Stimulated activated CD4-positive, alpha-beta T cell treated with anti-CD3 and anti-CD28 coated beads, Interleukin-2, amount 100 ng/mL, for 24 hours (primary cell): ENCODE measurements at places on chromosomes 12 and 14.

GRCh38 chr12:2256915-2257314 is 204.1 kb downstream of the CACNA1C start:
- DNase-seq = no peak

- no peak for DNase-seq
Measured at GRCh38 chr12:95723693-95724384, 66.7 kb downstream of the NTN4 start.

- DNase-seq = no peak
Measured at GRCh38 chr12:92879698-92880322, 49.3 kb downstream of the EEA1 start.

DNA sequence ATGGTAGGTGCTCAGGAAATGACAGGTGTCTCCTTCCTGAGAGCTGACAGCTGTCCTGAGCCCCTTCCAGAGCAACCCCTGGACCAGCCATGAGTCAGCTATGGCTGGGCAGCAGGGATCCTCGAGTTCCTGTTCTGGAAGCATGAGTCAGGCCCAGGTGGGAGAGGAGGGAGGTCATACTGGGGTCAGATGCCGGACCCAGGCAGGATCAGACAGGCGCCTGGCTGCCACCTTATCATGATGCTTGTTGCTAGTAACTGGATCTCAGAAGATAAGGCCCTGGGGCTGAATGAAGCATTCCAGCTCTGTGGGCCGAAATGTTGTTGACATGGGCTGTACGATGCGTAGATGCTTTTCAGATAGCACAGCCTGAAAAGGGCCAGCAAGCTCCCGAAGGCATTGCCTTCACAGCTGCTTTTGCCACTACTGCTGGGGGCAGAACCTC is 17.4 kb upstream of the KRT7 start:
- DNase-seq = no peak

- peak; percentile 58 for DNase-seq
Measured at GRCh38 chr12:2691345-2692071, 103.3 kb upstream of the FKBP4 start.

DNA sequence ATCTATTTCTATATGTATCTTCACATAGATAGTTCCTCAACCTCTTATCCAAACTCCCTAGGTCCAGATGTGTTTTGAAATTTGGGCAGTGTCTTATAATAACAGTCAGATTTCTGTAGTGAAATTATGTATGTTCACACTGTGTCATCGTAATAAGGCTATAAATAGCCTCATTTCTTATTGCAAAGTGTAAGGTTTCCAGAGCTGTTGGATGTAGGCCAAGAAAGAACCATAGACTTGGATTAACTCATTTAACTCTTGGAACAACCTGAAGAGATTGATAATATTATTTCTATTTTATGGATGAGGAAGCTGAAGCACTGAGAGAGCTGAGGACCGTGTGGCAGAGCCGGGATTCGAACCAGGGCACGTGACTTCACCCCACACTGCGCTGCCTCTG is 49.0 kb upstream of the PIWIL1 start:
- DNase-seq = no peak

DNA sequence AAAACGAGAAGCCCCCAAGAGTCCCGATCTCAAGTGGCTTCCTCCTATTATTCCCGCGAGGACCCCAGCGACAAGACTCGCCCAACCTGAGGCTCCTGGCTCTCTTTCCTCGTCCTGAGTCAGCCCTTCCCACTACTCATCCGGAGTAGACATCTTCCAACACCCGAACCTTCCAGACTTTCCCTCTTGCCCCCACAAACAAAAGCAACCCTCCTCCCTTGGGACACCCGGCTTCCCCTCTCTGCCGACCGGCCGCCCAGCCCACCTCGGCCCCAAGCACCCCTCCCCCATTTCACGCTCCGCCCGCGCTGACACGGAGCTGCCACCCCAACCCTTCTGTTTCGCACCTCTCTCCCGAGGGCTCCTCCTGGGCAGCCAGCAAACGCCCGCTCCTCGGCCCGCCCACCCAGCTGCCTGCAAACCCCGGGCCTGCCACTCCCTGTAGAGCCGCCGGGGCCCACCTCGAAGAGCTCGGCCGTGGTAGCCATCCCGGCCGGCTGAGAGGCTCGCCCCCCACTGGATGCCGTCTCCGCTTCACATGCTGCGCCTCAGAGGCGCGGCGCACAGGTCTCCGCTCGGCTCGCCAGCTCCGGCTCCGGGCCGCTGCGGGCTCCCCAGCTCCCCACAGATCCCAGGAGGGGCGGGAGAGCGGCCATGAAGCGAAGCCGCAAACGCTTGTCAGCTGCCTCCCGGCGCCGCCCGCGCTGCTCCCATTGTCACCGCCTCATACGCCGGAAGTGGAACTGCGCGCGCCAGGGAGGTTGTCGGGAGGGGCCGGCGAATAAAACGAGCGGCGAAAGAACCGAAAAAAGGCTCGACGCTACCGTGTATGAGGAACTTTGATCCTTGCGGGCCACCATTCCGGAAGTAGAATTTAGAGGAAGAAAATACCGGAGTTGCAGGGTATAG is at the start of the genes AP5M1 and EXOC5:
Gene AP5M1, plus strand, starts transcription at position 811 of the 909 bp plus-strand sequence. CDS start 344 bp downstream, outside the sequence.
Gene EXOC5, minus strand, starts transcription at position 745 of the 909 bp plus-strand sequence. Its CDS starts 257 bp downstream, at position 488.
- peak; percentile 90 for DNase-seq

DNA sequence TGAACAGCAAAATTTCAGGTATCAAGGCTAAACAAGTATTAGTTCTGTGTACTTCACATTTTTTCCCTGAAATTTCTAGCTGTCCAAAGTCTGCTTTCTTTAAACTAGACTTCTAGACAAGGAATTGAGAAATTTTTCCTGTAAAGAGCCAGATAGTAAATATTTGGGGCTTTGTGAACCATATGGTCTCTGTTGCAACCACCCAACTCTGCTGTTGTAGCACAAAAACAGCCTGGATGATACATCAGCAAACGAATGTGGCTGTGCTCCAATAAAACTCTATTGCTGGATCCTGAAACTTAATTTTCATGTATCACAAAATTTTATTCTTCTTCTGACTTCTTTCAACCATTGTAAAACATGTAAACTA is 96.0 kb upstream of the SLC38A4 start:
- DNase-seq = no peak

DNA sequence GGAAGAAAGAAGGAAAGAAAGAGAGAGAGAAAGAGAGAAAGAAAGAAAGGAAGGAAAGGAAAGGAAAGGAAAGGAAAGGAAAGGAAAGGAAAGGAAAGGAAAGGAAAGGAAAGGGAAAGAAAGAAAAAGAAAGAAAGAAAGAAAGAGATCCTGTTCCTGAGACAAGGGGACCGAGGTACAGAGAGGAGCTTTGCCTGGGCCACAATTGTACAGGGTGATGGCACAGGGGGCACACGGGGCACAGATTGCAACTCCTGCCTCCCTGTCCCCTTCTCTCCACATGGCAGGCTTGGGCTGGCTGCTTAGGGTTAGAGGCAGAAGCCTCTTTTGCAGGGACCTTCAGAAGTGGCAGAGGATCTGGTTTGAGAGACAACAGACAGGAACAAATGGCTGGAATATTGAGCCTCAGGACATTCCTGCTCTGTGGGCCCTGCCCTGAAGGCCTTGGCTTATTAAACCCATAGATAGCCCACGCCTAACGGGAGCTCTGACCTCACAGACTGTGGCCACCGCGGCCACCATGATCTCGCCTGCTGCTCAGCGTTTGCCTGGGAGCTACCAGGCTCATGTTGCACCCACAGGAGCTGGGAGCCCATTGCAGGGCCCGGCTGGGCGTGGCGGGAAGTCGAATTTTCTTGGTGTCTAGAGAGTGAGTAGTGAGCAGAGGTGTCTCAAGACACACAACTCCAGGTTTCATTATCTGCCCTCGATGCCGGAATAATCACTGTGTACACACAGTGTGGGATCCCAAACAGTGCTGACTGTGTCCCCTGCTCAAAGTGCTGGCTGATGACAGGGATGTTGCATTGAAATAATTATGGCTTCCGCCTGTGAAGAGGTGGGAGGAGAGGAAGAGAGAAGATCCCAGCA is 147.9 kb upstream of the NCOR2 start:
- DNase-seq = no peak

DNA sequence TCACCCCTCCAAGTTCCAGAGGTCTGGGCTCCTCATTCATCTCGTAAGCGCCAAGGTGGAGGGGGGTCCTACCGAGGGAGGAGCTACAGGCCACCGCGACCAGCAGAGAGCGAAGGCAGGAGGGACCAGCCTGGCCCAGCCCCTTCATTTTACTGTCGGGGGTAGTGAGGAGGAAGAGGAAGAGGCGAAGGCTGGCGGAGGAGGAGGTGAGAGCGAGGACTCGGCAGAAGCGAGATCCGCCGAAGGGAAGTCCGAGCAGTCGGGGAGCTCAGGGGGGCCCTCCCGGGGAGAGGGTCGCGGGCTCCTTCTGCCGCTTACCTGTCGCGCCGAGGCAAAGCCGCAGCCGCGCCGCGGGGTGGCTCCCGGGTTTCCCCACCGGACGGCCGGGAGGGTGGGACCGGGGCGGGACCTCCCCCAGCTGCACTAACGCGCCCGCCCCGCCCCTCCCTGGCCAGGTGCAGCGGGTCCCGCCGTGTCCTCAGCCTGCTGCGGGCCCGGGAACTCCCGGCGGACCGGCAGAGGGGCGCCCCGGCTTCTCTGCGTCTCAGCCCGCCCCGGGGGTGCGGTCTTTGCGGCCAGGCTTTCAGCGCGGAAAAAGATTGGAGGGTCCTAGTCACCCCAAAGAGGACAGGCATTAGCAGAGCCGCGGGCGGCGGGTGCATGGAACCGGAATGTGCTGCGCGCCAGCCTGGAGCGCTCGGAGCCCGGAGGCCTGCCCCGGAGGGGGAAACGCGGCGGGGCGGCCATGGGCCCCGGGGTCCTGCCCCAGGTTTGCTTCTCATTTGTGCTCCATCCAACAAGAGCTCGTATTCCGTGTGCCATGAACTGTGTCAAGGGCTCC is at the start of gene GALNT6:
Gene GALNT6, minus strand, starts transcription at position 124 of the 841 bp plus-strand sequence. CDS start 11,625 bp downstream, outside the sequence.
- peak; percentile 78 for DNase-seq

DNA sequence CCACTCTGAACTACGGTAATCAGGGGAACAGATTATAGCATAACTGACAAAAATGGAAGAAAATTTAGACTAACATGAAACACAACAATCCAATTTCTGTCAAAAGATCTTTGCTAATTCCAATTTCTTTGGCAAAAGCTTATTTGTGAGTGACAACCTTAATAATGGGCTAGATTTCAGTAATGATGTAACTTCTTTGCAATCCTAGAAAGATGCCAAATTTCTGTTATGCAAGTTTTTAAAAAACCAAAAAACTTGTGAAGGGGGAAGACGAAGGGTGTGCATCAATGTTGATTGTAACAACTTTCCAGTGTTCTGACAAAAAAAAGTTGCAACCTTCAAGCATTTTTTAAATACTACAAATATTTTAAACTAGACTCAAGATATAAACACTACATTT is 59.9 kb downstream of the DICER1 start:
- DNase-seq = no peak

- DNase-seq = no peak
Measured at GRCh38 chr12:46480316-46480715, 107.7 kb upstream of the SLC38A2 start.

- DNase-seq = no peak
Measured at GRCh38 chr14:96146131-96146771, 58.4 kb upstream of the BDKRB2 start.

DNA sequence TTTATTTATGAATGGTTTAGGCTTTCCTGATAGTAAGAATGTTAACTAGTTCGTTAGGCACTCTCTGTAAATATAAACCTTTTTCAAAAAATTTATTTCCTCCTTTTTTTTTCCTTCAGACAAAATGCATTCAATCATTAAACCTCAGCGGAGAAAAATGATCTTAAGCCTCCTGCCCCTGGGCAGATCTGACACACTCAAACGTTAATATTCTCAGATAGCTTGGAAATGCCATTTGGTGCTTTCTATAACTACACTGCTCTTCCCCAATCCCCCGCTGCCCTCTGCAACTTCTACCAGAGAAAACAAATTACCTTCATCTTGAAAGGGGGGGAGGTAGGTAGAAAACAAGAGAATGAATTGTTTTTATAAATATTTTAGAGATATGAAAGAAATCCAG is 521.2 kb downstream of the MED13L start:
- no peak for DNase-seq
